ENCODE measurements at places on chromosomes 11 and 22.

DNA sequence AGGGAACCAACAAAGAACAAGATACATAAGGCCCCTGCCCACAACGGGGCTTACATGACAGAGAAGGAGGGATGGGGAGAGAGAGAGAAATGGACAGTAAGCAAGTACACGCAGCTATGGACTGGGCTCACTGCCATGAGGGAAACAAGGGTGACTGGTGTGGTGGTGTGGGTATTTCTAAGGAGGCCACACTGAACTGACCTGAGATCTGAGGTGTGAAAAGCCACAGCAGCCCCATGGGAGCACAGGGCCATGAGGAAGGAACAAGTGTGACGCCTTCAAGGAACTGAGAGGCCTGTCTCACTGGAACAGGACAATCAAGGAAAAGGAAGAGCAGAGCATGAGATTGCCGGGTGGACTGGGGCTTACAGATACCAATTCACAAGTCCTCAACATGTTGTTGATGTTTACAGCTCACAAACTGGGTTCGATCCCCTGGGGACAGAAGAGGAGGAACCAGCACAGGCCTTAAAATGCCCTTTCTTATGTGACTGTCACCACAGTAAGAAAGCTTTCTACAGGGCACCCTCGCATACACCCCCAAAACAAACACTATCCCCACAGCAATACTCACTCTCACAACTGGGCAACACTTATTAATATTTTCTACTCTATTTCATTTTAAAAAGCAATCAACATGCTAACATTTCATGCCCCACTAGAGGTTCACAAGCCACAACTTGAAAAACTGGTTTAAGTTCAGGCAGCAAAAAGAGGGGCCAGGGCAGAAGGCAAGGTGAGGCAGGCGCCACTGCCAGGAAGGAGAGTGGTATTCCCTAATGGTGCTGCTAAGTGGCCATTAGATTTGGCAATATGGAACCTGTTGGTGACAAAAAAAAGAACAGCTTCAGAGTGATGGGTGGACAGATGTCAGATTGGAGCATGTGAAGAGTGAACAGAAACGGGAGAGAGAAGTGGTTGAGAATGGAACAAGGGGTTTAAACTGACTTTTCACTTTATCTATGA, 39.1 kb downstream of the TCIRG1 start:
- no peak for DNase-seq

- no peak for DNase-seq
Observed at GRCh38 chr11:113105592-113105991, 144.4 kb downstream of the NCAM1 start.

DNA sequence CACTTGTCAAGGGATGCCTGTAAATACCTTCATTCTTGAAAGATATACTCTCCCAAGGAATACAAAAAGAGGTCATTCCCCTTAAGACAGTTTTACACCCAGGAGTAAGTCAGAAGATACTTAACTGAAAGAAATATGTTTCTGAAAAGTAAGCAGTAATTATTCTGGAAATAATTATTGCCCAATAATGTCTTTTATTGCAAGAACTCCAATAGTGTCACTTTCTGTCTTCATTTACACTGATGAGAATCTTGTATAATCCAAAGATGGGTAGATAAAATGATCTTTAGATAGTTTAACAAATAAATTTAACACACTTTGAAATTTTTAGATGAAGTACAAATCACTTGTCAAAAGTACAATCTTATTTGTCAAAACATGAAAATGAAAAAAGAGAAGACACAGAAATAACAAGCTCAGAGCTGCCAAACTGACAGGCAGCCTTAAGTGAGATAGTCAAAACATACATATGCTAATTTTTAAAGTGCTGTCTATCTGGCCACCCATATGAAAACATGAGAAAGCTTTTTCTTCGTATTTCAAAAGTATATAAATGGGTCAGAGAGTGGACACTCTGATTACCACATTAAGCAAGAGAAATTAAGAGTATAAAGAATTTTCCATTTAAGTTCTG, 225.1 kb downstream of the TTC28 start:
- no peak for DNase-seq

DNA sequence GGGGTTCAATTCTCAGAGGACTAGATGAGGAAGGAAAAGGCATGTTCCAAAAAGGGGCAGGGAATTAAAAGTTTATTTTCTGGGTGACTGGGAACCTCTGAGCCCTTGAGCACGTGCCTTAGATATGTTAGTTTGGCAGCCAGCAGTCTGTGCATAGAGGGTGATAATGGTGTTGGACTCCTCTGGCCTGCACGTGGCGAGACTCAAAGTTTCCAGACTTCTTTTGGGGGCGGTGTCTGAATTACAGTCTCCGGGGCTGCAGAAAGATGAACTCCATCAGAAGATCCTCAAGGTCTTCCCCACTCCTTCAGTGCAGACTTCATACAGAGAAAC, 861 bp upstream of the ZNRF3 start:
- no peak for DNase-seq

GRCh38 chr11:134607963-134608750, 196.1 kb upstream of the B3GAT1 start:
- DNase-seq, result no peak

GRCh38 chr11:69707176-69707575, 3.4 kb upstream of the FGF19 start:
- no peak for DNase-seq

DNA sequence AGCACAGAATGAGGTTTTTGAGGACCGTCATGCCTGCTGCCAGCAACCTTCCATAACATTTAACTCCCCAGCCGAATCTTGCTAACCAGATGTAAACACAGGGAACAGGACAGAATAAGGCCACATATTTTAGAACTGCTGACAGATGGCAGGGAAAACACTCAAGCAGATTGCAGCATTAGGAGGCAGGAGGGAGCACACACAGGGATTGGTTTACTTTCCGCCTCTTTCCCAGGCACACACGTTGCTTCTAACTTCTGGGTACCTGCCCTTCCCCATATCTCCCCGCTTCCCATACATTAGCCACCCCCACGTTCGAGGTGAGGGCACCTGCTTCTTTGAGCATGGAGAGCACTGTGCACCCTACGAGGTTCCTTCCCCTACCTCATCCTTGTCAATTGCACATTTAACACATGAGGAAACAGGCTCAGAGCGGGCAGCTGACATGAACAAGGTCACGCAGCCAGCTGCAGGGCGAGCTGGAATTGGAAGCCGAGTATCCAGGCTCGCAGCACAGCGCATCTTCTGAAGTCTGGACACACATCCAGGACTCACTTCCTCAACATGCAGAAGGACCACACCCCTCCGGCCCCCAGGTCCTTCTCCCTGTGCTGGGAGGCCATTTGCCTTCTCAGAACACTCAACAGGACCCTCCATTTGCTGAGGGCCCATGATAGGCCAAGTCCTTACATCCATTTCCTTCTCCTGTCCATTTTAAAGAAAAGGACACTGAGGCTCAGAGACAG, 18.7 kb downstream of the ASPHD2 start:
- DNase-seq, result no peak

GRCh38 chr22:30208631-30209603, 37.6 kb downstream of the LIF start:
- DNase-seq, result no peak

- DNase-seq, result no peak
Observed at GRCh38 chr22:17969701-17970113, 54.7 kb downstream of the MICAL3 start.

DNA sequence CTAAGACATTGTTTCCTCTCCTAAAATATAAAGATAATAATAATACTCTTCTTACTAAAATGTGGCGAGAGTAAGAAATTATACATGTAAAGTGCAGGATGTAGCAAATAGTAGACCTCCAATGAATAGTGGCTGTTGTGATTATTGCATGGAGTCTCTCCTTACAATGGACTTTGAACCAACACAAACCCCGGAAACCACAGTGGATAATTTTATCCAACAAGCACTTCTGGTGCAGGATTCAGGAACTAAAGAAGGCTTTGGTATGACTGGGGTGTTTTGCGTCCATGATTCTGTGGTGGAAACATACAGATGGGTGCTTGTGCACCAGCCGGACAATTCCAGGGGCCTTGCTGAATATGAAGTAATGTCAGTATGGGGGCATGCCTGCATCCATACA, 146.4 kb upstream of the UBASH3B start:
- DNase-seq, result no peak

- DNase-seq, result no peak
Observed at GRCh38 chr11:111299101-111300026, 1.0 kb downstream of the POU2AF3 start.

DNA sequence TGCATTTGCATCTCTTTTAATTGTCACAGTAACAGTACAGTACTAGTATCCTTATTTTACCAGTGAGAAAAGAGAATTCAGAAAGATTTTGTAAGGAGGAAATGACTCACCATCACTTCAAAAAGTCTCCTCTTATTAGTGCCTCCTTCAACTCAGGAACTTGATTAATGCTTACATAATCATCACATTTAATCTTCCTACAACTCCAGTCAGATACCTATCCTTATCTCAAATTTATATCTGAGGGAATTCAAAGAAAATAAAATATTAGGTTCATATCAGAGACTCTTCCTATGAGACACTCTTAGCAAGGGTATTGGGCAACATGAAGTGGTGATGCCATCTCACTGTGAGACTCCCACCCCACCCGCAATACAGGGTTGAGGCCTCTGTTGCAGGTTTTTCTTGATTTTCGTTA, 26.1 kb upstream of the CTSC start:
- no peak for DNase-seq

- no peak for DNase-seq
Observed at GRCh38 chr11:76765863-76766350, 17.2 kb upstream of the TSKU start.

GRCh38 chr11:77503006-77503405, 29.1 kb upstream of the PAK1 start:
- DNase-seq, result no peak

DNA sequence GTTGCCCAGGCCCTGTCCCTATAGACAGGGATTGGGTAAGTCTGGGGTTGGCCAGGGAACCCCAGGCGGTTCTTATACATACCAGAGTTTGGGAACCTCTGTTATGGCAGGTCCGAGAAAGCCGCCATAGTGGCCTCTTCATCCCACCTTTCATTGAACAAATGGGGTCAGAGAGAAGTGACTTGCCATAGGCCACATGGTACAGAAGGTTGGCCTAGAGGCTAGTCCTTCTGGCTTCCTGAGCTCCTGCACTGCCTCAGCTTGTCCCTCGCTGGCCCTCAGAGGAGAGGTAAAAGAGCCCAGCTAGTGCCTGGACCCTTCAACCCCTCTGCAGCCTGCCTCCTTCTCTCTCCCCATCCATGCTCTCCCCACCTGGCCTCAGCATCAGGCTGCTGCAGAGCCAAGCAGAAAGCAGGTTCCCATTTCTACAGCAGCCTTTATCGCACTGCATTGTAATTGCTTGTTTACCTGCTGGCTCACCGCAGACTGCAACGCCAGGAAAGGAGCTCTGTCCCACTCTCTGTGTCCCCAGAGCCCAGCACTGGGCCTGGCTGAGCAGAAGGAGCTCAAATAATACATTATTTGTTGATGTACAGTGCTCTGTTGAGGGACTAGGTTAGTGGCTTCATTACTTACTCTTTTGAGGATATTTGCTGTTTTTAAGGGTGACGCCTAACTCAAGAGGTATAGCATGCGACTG, 103.6 kb downstream of the TRIM29 start:
- DNase-seq, result no peak

GRCh38 chr11:126352934-126353801, 2.3 kb upstream of the ST3GAL4 start:
- DNase-seq, result no peak

- no peak for DNase-seq
Observed at GRCh38 chr11:44950031-44950624, 555 bp downstream of the TP53I11 start.

GRCh38 chr11:1939006-1939625, 8.0 kb upstream of the MRPL23 start:
- no peak for DNase-seq

DNA sequence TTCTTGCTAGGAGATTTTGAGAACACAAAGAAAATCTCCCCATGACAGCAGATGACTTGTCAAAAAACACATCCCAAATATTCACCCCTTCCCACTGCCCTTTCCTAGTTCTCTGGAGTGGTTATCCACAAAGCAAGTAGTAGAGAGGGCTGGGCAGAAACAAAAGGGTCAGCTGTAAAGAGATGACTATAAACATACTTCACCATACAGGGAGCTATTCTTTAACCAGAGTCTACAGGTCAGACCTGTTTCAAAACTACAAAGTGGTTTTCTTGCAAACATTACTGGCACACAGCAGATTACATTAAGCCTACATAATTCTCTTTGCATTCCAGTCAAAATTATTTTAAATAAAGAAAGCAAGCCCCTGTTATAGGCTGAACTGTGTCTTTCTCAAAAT, 47.7 kb upstream of the NFRKB start:
- no peak for DNase-seq

DNA sequence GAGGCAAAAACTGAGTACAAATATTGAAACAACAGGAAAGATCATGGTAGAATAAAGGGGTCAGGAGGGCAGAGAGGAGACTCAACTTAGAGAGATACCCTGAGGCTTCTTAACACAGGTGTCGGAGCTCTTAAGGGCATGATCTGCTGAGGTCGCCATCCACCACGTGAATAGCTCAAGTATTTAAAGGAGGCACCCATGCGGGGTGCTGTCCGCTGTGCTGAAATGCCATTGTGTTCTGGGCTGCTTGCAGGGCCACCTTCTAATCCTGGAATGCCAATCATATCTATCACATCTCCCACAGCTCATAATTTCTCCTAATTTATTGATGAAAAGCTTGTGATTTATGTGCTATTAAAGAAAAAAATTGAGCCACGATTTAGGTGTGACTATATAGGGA, 90.2 kb downstream of the SEZ6L start:
- no peak for DNase-seq

- DNase-seq, result no peak
Observed at GRCh38 chr22:26330971-26331625, 98.0 kb upstream of the ASPHD2 start.

DNA sequence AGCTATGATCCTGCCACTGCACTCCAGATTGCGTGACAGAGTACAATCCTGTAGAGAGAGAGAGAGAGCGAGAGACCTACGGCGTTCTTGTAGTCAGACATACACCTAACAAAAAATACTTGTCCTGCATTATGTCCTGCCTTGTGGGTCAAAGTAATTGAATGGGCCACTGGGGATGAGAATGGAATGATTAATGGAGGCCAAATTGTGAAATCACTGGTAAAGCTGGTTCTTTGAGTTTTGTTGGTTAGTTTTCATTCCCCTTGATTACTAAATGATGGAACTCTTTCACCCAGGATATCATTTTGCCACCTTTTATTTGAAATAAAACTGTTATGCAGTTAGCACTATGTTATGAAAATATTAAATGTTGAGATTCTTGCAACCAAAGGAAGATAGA, 18.7 kb downstream of the GAS2 start:
- DNase-seq, result no peak

DNA sequence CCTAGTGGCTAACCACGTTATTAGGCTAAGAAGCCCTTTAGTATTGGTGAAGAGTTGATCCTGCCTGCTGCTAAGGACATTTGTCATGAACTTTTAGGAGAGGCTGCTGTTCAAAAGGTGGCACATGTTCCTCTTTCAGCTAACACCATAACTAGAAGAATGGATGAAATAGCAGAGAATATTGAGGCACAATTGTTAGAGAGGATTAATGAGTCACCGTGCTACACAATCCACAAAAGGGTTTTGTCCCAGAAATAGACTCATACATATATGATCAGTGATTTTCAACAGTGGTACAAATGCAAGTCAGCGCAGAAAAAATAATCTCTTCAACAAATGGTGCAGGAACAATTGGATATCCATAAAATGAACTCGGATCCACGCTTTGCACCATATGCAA, 7.0 kb upstream of the MSANTD2 start:
- DNase-seq, result no peak

GRCh38 chr11:221998-222789, 13.9 kb downstream of the SIRT3 start:
- no peak for DNase-seq

Measured in cortex of kidney (tissue), 1 donor.